Testis (tissue), 5 donors: ENCODE measurements at places on chromosomes 16 and 17.
A peak's percentile ranks its signal among the peaks of the same experiment; 100 is the strongest.

GRCh38 chr16:73071131-73071940, 23.4 kb upstream of the ZFHX3 start:
- peak; percentile 79 for DNase-seq

DNA sequence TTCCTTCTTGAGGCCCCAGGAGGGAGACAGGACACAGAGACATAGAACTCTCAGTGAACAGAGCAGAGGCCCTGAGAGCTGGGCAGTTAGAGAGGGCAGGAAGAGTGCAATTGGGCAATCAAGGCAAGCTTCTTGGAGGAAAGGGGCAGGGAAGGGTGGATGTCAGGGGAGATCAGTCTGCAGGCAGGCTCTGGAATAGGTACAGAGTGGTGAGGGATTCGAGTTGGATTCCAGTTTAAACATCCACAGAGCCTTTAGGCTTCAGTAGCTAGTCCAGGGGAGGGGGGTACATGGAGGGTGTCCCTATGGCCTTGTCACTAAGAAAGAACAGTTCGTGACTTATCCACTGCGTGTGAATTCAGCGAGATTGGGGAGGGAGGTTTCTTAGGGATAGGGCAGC, 2.0 kb downstream of the PYY start:
- DNase-seq, result no peak

GRCh38 chr17:39175695-39176093, 9.7 kb upstream of the ARL5C start:
- no peak for DNase-seq

- DNase-seq, result no peak
Observed at GRCh38 chr16:22027633-22028032, 19.7 kb downstream of the MOSMO start.

DNA sequence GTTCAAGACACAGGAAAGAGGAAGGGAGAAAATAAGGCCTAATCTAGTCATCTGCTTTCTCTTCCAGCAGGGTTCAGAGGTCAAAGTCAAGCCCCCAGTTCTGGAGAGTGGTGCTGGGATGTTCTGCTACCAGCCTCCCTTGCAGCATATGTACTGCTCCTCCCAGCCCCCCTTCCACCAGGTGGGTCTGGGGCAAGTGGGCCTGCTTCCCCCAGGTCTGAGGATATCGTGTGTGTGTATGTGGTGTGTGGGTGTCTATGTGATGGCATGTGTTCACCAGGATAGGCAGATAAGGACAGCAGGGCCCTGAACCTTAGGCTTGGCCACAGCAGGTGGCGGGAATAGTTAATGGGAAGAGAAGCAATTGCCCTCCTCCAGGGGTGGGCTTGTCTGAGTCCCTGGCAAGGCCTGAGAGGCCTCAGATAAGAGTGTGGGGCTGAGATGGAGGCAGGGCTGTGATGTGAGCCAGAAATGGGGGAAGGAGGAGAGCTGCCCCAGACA, 21.1 kb downstream of the FOXN1 start:
- DNase-seq, result no peak

GRCh38 chr16:16830973-16831372, 452.0 kb downstream of the NPIPA7 start:
- no peak for DNase-seq

DNA sequence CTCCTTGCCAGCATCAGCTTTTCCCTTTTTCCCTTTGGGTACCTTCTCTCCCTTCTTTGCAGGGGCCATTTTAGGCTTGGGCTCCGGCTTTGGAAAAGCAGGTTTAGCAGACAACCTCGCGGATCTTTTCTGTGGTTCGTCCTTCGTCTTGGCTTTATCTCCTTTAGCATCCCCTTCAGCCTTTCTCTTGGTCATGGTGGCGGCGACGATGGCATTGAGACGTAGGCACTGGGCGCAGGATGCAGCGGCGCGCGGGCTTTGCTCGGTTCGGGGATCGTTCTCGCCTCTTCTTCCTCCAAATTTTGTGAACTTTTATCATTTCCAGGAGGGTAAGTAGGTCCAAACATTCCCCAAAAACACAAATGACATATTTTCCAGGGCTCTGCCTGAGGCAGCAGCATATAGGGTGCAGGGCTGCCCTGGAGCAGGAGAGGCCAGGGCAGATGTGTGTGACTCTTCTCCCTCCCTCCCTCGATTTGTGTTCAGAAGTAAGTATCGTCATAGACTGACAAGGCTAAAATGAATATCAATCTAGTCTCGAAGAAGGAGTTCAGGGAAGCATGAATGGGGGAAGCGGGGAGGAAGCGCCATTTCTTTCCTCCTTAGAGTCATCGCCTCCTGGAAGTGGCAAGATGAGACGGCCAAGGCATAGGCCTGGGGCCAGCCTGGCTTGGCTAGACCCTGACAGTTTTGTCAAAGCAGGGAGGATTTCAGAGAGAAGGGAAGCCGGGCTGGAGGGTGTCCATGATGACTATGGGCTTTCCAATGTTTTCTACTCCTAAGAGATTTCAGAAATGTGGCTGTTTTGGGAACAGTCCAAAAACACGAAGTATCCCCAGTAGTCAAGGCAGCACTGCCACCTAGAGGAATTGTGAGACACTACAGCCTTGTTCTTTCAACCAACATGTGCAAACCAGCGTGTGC, 13.2 kb downstream of the CHCT1 start:
- DNase-seq, result peak; percentile 88
